Inflammatory macrophage treated with lipopolysaccharide for 4 hours (primary cell): ENCODE measurements at places on chromosomes 5 and 9.

DNA sequence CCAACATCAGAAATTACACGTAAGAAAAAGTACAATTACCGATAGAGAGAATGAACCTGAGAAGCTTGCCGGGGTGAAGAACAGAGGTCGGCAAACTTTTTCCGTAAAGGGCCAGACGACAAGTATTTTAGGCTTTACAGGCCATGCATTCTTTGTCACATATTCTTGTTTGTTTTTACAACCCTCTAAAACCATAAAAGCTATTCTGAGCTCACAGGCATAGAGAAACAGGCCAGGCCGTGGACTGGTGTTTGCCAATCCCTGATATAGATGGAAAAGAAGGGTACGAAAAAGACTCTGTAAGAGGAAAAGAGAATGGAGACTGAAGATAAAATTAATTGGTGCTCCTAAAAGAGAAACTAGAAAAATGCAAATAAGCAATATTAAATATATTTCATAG lies 15.4 kb downstream of the SFXN1 start:
- DNase-seq = no peak

GRCh38 chr9:122186777-122187470 lies 27.2 kb downstream of the MORN5 start:
- no peak for DNase-seq

DNA sequence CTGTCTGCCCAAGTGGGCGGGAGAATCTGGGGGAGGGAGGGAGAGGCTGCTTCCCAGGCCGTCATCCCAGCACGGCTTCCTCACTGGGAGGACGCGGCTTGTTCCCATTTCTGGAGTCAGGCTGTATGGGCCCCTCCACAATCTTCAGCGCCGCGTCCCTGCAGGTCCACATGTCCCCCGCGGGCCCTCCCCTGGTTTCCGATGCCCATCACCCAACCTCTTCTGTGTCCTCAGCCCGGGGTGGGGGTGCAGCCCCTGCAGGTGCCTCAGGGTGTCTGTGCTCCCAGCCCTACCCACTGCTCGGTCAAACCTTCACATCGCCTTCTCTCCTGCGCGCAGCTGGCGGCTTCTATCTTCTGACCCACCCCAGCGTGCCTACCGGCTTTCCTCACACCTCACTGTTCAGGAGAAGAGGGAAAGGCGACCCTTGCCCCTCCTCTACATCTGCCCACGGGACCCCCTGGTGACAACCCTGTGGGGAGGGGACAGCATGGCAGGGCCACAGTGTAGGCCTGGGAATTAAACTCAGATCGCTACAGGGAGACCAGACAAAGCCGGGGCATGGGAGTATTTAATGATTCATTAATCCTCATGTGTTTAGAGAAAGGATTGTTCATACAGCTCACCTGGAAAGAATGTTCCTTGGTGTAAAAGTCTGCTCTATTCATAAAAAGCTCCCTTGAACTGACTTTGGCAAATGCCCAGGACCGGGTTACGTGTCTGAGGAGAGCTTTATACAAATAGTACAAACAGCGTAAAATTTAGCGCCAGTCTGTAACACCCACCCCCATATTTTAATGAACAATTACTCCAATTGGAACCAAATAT lies 145.1 kb downstream of the IRX1 start:
- DNase-seq = no peak

GRCh38 chr5:57452885-57453284 lies 29.7 kb downstream of the ACTBL2 start:
- DNase-seq = no peak

GRCh38 chr5:133025804-133026663 lies at the start of gene ZCCHC10:
TSS of gene ZCCHC10 (minus strand) at chr5:133026549. CDS start at chr5:133026537, 12 bp downstream.
- DNase-seq = peak; percentile 95

DNA sequence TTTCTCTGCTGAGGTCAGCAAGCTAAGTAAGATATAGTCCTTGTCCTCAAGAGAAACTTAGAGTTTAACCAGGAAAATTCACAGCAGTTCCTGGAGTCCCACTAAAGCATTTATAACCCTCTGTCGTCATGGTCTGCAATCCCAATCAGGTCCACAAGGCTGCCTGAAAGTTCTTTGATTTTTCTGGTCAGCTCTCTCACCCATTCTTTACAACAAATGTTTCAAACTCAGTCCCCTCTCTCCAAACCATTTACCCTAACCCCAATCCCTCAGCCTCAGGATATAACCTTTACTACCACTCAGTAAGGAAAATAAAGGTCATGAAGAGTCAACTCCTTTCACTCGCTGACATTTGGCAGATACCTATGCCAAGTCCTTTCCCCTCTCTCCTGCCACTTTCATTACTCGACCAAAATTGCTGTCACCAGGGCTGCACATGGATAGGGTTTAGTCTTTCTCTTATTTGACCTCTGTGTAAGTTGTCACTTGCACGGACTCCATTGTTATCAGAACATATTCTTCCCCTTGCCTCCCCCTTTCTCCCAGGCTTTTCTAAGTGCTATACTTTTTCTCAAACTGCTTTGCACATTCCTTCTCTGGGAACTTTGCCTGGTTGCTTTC lies 936.6 kb downstream of the NR2F1-AS1 start:
- DNase-seq = no peak

GRCh38 chr5:16901021-16901644 lies 35.0 kb downstream of the MYO10 start:
- DNase-seq = no peak

DNA sequence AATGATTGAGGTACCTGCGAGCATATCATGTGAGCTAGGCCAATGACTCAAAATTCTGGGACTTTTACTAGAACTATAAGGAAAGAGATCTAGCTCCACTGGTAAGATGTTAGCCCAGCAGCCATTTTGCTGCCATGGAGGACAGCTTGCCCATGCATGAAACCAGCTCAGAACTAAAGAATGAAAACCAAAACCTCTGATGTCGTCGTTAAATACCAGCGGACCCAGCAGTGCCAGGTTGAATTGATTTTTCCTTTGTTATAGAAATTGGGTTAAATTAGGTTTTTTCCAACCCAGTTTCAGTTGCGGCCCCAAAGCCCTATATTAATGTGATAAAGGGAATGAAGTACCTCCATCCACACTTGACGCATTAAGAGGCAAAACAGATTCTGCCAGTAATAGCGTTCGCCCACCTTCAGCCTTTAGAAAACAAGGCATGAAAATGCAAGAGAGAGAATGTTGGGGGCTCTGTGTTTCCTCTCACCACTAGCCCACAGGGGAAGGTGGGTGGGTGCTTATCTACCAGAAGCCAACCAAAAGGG lies 5.5 kb upstream of the ITK start:
- no peak for DNase-seq

GRCh38 chr5:187042-187431 lies 4.3 kb upstream of the LRRC14B start:
- no peak for DNase-seq

DNA sequence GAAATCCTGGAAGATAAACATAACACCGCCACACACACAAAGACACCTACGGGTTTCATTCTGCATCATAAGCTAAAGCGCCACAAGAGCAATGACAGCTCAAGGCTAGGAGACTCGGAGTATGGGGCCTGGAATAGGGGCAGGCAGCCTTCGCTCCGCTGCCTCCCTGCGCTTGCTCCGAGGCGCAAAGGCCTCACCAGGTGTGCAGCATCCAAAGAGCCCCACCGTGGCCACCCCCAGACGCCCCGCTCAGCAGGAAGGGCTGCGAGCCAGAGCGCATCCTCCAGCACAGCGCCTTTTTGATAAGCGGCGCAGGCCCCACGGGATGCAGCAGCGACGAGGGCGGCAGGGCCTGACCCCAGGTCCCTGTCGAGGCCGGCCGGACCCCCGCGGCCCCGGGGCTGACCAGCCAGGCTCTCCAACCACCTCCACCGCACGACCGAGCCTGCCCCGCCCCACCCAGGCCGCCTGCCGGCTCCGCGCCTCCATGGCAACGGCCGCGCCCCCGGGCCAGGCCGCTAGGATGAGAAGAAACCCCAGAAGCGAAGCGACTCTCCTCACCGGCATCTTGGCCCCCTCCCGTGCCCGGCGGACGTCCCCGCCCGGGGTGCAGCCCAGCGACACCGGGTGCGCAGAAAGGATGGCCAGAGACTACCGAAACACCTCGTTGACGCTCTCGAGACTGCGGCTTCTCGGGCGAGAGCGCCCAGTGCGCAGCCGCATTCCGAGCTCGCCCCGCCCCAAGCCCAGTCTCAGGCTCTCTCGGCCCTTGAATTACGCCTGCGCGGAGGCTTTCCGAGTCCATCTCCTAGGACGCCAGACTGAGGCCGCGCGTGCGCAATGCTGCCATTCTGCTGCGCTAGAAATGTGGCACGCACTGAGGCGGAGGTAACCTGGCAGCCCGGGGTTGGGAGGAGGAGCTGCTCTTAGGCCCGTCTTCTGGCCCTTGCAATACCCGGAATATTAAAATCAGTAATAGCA lies at the start of gene KIF3A:
Gene KIF3A, minus strand, starts transcription at position 694 of the 981 bp plus-strand sequence. Its CDS starts 127 bp downstream, at position 567.
- peak; percentile 99 for DNase-seq

DNA sequence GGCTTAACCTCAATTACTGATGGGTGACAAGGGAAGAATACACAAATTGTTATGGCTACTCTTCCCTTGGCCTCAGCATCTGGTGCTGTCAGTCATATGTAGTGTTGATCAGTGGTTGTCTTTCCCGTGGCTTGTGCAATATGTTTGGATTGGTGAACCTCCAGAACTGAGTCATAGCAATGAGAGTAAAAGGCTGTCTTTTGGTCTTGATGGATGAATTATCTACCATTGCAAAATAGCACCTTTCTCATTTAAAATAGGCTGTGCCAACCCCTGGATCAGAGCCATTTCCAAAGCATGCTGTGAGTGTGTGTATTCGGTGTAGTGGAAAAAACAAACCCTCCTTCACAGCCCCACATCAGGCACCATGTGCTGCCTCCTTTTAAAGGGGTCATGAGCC lies 14.6 kb upstream of the F2R start:
- DNase-seq = no peak

- no peak for DNase-seq
These were observed 346.7 kb downstream of the EFNA5 start for GRCh38 chr5:107324071-107324470.

DNA sequence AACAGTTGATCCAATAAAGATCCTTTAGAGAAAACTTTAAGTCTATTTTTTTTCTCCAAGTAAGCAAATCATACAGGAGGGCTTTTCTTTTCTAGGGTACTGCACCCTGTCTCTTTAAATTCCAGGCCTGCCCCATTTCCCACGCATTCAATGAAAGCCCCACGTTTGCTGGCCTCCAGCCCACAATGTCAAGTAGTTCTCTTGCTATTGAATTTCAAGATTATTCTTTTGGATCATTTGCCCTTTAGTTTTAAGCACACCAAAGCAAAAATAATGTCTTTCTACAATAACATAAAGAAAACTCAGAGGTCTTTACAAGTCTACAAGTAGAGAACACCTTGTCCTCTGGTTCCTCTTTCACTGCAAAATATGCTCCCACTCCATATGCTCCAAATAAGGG lies 15.6 kb downstream of the MLLT3 start:
- no peak for DNase-seq

- DNase-seq = no peak
These were observed 5.7 kb upstream of the CTSL start for GRCh38 chr9:87720173-87720572.

DNA sequence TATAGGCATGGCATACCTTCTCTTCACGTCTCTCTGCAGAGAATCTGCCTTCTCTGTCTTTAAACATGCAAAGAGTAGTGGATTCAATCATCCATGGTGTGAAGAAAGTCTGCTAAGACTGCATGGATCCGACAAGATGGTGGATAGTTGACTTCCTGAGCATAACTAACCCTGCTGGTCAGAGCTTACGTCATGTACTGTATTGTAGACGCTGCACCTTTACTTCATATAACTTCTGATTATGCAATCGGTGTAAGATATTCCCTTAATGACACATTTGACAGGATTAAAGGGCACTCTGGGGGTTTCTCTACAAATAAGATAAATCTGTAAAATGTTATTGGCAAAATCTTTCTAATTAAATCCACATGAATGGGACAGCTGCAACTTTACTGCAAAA lies 240.3 kb upstream of the NREP start:
- DNase-seq = no peak

GRCh38 chr9:79254900-79255650 lies 316.7 kb upstream of the TLE4 start:
- peak; percentile 6 for DNase-seq

GRCh38 chr9:9499546-9499945 lies 1113.3 kb downstream of the PTPRD start:
- no peak for DNase-seq

- no peak for DNase-seq
These were observed 189.0 kb upstream of the PPP1R26 start for GRCh38 chr9:135290566-135290965.

DNA sequence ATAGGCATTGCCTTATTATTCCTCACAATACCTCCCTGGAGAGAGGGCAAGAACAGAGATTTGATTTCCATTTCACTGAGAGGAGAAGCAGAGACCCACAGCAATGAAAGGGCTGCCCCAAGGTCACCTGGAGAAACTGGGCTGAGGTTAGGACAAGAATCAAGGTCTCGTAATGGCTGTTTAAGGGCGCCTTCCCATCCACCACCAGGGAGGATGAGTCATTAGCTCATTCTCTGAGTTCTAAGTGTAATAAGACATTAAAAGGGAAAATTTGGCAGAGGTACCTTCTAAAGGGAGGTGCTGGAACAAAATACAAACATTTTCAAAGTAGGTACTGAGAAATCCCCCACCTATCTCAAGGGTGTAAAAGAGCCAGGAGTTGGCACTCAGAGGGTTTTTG lies 52.6 kb upstream of the TCERG1 start:
- no peak for DNase-seq

GRCh38 chr9:93942161-93942560 lies 13.0 kb downstream of the BARX1 start:
- peak; percentile 63 for DNase-seq

DNA sequence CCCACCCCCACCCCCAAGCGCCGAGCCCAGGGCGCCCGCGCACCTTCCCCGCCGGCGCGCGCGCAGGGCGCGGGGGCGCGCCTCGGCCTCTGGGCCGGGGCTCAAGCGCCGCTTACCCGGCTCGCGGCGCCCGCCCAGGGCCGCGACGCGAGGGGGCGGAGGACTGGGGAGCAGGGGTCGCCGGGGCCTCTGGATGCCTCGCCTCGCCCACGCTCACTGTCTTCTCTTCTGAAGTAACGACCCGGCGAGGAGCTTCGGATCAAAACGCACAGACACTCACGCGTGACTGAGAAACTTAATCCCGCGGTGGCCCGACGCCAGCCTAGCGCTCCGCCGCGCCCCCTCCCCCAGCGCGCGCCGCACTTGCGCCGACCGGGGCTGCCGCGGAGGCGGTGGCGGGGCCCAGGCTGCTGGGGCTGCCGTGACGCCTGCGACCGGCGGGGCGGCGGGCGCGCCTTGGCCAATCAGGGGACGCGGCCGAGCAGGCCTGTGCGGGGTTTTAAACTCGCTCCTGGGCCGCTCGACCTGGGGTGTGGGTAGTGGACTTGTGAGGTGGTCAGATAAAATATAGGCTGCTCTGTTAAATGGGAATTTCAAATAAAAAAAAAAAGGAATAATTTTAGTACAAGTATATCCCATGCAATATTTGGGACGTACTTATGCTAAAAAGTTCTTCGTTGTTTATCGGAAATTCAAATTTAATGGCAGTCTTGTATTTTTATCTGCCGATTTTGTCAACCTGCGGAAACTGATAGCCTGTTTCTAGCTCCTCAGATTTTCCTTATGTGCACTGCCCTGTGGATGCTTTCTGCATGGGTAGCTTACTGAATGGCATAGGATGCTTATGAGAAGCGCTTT lies at the start of gene MPDZ:
Gene MPDZ, minus strand, starts transcription at position 409 of the 858 bp plus-strand sequence. CDS start 29,377 bp downstream, outside the sequence.
- DNase-seq = no peak

GRCh38 chr5:135997673-135998335 lies 31.0 kb upstream of the TGFBI start:
- DNase-seq = no peak
